Activated CD4-positive, alpha-beta T cell treated with anti-CD3 and anti-CD28 coated beads, Interleukin-2, amount 50 U/mL, for 24 hours (primary cell): ENCODE measurements at places on chromosomes 5 and 9.

DNA sequence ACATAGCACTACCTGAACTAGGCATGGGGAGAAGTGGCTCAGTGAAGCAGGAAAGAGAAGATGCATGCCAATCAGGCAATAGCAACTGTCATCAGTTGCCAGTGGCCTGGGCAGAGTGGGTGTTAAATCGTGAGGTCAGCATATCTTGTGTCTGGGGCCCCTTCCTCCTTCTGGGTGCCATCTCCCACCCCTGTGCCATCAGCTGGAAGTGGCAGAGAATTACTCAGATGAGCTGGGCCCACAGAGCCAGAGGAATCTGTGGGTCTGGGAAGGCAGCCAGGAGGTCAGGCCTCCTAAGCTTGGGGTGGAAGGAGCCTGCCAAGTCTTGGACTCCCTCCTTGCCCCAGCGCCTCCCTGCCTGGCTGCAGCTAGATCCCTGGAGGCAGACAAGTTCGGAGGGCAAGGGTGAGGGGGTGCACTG, 66.5 kb downstream of the GALNT12 start:
- DNase-seq = no peak

DNA sequence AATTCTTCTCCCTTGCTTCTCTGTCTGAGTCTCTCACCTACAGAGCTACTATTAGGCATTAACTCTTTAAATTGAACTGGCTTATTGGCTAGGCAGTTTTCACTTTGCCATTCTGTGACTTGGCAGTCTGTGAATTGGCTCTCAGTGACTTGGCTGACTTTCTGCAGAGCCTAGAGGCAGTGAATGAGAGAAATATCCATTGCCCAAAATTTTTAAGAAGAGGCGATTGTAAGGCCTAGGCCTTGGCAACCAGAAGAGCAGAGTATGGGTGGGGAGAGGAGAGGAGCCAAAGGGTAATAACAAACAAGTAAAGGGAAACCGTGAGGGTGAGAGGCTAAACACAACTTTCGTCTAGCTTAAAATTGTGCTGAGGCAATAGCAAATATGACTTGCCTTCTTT, 176.7 kb downstream of the PRR16 start:
- no peak for DNase-seq

DNA sequence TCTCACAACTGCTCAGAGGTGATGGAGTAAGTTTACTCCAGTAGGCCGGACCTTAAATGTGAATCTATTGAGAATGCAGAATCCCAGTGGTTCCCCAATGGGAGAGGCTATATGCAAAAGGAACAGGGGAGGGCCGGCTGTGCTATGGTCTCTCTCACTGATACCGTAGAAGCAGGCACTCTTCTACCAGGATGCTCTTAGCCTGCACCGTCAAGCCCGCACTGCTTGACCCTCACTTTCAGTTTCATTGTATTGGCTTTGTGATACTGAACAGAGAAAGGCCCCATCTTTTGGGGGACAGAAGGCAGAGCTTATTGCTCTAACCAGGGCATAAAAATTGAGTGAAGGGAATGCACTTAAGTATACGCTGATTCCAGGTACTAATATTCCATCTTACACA, 615.0 kb upstream of the RGMB start:
- no peak for DNase-seq

DNA sequence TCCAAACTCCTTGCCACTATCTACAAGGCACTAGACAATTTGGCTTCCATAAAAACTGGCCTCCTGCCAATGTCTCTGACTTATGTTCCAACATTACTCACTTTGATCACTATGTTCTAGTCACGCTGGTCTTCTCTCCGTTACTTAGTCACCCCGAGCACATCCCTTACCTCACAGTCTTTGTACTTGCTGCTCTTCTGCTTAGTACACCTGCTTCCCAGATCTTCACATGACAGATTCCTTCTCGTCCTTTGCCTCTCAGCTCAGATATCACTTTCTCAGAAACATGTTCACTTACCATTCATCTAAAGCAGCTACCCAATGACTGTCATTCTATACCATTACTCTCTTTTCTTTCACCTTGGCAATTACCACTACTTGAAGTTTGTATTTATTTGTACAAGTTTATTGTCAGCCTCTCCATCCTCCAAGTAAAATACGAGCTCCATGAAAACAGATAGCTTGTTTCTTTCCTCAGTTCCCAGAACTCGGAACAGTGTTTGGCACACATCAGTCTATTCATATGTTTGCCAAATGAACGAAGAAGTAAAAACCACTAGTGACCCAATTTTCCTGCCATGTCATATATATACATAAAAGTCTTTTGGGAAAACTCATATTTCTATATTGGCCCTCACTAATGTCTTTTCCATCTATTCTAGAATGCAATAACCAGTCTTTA, 5.9 kb upstream of the SLC22A5 start:
- no peak for DNase-seq

GRCh38 chr9:127139775-127140174, 17.3 kb upstream of the ANGPTL2 start:
- no peak for DNase-seq

DNA sequence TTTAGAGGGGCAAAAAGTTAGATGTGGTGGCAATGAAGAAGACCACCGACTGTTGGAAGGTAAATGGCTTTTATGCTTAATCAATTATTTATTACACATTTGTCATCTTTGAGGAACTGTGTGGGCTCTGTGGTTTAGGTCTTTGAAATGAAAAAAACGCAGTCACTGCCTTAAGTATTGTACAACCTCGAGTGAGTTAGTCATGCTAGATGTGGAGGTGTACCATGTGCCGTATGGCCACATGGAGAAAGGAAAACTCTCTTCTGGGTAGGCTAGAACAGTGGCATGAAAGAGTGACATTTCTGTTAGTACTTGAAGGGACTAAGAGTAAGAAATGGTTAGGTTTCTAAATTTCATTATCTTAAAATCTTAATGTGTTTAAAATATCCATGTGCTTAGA, 166.1 kb downstream of the HACD4 start:
- no peak for DNase-seq

DNA sequence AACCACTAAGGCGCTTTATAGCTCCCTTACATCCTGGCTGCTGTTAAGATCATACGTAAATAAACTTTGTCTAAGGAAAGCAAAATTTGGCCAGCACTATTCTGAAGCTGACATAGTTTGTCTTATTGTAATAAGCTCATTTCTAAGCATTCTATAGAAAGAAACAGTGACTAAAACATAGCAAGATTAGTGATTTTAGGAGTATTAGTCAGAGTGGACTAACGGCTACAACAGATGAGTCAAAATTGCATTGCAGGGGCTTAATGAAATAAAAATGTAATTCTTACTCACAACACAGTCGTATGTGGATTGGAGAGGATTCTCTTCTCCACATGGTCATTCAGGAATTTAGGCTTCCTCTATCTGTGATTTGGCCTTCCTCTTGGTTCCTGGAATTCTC, 347.6 kb downstream of the GADD45G start:
- DNase-seq = no peak

DNA sequence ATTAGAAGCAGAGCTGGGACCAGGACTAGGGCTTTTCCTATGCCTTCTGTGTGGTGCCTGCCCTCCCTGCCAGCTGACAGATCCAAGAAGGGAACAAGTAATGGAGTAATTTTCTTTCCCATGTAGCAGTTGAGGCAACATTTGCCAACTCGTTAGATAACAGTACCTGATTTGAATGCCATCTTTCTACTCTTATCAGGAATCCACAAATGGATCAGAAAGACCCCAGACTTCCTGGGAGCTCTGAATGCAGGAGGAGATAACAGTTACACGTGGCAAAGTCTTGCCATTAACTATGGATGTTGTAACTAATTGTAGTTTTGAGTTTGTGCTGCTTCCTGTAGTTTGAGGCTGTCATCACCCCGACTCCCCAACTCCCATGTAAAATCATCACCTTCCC, 39.2 kb downstream of the RCL1 start:
- no peak for DNase-seq

DNA sequence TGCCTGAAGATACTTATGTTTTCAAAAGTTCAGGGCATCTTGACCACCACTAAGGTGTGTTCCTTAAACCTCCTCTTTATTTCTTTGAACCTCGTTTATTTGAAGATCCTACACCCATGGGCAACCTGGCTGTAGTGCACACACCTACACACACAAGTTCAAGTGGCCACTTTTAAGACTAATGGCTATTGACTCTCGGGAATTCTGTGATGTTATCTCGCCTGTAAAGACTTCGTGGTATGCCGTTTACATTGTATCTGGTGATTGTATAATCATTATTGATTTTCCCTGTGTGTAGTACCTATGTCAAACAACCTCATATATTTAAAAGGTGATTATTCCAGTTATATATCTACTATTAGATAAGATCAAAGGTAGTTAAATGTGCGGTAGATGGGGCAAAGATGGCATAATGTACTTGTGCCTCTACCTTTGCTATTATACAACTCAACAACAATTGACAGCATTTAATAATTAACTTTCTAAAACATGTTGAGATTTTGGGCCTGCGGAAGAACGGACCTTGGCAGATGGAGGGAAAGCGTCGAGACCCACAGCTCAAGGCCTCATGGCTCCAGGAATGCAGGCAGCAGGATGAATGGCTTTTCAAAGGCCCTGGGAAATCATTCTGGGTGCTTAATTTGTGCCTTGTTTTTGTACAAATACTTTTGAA, 51.4 kb upstream of the IRX2 start:
- no peak for DNase-seq

DNA sequence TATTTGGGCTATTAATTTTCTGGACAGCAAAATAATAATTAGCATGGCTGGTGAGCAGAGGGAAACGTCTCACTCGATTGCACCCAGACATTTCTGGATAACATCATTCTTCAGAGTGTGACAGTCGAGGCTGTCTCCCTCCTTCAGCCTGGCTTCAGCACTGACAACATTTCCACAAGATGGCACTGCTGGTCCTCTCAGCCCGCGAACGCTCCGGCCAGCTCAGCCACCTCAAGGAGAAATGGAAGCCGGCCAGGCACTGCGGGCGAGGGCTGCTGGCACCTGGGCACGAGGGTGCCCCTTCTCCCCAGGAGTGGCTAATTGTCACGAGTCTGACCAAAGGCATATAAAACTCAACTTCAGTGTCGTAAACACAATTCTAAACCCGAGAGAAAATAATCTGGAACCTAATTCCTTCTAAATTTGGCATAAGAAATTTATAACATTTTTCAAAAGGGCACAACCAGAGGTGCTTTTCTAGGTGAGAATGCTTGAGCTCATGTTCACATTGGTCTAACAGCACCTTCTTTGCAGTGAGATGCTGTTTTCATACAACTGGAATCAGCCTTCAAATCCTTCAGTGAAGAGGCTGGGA, 65.9 kb downstream of the DAP start:
- no peak for DNase-seq

- DNase-seq = no peak
These were observed 431 bp downstream of the RNF208 start for GRCh38 chr9:137221506-137222111.

DNA sequence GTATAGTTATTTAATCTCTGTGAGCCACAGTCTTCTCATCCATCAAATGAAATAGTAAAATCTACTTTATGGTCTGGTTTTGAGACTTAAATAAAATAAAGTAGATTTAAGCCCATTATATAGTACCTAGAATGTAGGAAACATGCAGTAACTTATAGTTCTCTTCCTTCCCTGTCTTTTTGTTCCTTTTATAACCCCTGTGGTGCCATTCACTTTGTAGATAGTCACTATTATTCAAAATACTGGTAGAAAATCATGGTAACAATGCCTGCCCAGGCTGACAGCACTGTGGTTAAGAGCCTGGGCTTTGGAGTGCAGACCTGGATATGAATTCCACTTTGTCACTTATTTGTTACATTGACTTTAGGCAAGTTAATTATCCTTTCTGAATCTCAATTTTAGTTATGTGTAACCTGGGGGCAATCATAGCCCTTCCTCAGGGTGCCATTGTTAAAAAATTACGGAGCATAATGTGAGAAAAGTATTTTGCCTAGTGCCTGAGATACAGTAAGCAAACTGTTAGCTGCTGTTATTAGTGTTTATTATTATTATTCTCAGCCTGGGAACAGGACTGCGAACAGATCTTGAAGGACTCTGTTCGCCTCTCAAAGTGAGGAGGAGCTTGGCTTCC, 100.4 kb downstream of the RALGPS1 start:
- DNase-seq = no peak

GRCh38 chr9:135117281-135117680, 29.8 kb downstream of the OLFM1 start:
- DNase-seq = no peak

- DNase-seq = no peak
These were observed 16.6 kb downstream of the ZNF131 start for GRCh38 chr5:43137326-43137725.

DNA sequence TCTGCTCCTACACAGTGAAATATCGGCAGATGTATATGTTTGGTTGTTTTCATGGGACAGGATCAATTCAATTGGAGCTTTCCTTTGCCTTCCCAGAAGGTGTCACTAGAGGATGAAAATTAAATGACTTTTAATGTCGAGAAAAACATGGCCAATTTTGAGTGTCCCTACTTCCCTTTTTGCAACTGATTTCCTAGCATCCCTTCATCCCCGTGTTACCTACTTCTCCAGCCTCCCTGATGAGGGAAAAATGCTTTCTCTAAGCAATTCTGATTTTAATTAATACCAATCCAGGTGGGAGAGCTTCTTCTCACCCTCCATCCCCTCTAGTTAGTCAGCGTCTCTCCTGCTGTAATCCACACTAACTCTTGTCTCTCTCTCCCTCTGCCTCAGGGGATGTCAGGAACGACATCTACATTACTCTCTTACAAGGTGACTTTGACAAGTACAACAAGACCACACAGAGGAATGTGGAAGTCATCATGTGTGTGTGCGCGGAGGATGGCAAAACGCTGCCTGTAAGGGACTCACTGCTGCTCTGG, 64.9 kb downstream of the DOCK2 start:
- DNase-seq = no peak

DNA sequence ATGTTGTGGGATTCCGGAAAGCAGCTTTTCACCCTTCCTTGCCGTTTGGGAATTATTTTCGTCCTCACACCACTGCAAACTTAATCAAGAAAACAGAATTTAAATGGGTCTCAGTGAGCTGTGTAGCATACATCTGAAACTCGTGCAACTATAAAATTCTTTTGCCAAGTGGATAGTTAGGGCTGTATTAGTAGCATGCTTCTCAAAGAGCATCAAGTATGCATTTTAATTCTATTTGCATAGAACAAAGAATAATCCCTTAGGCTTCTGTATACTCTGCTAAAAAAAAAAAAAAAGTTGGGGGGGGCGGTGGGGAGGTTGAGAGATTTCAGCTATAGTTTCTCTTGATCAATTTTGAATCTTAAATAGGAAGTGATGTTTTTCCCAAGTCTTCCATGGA, 11.8 kb upstream of the APBA1 start:
- DNase-seq = no peak

GRCh38 chr5:102969641-102970040, 150.3 kb downstream of the GIN1 start:
- DNase-seq = no peak

GRCh38 chr9:6944896-6945295, 187.1 kb downstream of the KDM4C start:
- DNase-seq = no peak

DNA sequence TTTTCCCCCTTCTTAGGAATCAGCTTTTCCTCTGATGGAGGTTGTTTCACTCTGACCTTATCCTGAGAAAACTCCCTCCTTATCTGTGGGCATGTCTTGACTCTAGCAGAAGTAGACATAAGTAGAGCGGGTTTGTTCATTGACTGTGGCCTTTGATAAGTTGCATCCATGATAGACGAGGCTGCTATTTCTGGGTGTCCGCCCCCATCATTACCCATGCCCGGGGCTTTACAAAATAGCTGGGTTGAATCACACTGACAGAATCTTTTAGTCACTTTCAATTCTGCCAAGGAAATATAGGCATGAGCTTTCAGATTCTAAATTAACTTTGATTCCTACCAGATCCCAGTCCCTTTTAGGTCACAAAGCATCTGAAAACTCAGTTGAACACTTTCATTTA, 223.8 kb downstream of the SEC61B start:
- no peak for DNase-seq
